Naive thymus-derived CD4-positive, alpha-beta T cell (primary cell): ENCODE measurements at places on chromosomes 12 and 14. TPM values are rescaled to one million over a fixed set of nuclear protein-coding genes. Genes with fewer than 3 reads are reported as not detected.

GRCh38 chr14:22691171-22691570 is 47.0 kb upstream of the OR6J1 start:
- H3K27me3 ChIP-seq, result no peaks in the 10 kb centered on the region
- no peak for DNase-seq
- no peaks in the 10 kb centered on the region for H3K36me3 ChIP-seq
- H3K4me3 ChIP-seq, result no peak overlapping the region

DNA sequence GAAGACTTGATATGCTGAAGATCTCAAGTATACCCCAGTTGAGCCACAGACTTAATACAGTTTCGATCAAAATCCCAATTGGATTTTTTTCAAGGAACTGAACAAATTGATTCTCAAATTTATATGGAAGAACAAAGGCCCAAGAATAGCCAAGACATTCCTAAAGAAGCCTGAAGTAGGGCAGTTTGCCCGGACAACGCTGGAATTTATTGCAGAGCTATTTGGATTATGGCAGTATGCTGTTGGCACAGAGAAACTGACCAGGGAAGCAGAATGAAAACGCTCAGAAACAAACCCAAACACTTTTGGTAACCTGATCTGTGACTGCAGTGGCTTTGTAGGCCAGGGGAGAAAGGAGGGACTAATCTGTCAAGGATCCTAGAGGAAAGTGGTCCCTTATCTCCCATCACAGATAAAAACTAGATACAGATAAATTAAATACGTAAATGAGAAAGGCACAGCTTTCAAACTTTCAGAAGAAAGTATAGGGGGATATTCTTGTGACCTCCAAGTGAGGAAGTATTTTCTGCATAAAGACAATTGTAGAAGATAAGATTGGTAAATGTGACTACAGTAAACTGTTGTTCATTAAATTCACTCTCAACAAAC is 35.9 kb upstream of the GSC start:
- H3K27ac ChIP-seq, result no peak overlapping the region
- no peaks in the 10 kb centered on the region for H3K4me1 ChIP-seq
- no peak for DNase-seq
- H3K27me3 ChIP-seq, result no peaks in the 10 kb centered on the region

GRCh38 chr12:62288328-62288727 is 28.1 kb downstream of the USP15 start:
- DNase-seq, result no peak
- peaks cover 13% of the 10 kb centered on the region for H3K4me1 ChIP-seq
- no peak overlapping the region for H3K4me3 ChIP-seq
- H3K36me3 ChIP-seq, result no peaks in the 10 kb centered on the region
- no peak overlapping the region for H3K27ac ChIP-seq
- no peaks in the 10 kb centered on the region for H3K27me3 ChIP-seq

- H3K4me3 ChIP-seq, result no peak overlapping the region
- H3K36me3 ChIP-seq, result no peaks in the 10 kb centered on the region
- no peaks in the 10 kb centered on the region for H3K27me3 ChIP-seq
- no peak overlapping the region for H3K27ac ChIP-seq
Measured at GRCh38 chr12:47850153-47851084, 30.7 kb upstream of the HDAC7 start.

- H3K4me3 ChIP-seq, result no peak overlapping the region
- DNase-seq, result no peak
- no peaks in the 10 kb centered on the region for H3K27me3 ChIP-seq
- H3K4me1 ChIP-seq, result peaks cover 26% of the 10 kb centered on the region
- no peaks in the 10 kb centered on the region for H3K36me3 ChIP-seq
- H3K27ac ChIP-seq, result no peak overlapping the region
Measured at GRCh38 chr14:35335388-35336092, 43.4 kb downstream of the PSMA6 start.

GRCh38 chr14:70822530-70823185 is 13.3 kb upstream of the MAP3K9 start:
- DNase-seq, result no peak
- no peaks in the 10 kb centered on the region for H3K4me1 ChIP-seq
- H3K36me3 ChIP-seq, result no peaks in the 10 kb centered on the region
- H3K27me3 ChIP-seq, result no peaks in the 10 kb centered on the region
- H3K4me3 ChIP-seq, result peak overlapping the region; percentile 64
- H3K27ac ChIP-seq, result peak overlapping the region; percentile 33

DNA sequence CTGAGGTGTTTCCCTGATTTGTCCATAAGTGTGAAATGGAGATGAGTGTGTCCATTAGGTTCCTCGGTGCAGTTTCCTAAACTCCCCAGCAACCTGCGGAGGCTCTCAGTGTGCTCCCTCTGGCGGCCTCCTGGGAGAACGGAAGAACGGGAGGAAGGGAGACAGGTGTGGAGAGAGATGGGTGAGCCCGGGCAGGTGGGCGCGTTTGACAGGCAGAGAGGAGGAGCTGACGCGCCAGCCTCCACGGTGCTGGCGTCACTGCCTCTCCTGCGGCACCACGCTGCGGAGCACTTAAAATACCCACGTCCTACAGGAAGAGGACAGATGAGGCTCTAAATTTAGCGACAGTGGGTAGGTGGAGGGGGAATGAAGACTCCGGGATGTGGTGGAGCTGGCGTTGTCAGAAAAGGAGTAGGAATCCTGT is 26.8 kb upstream of the PEX5 start:
- peaks cover 2% of the 10 kb centered on the region for H3K4me1 ChIP-seq
- peak; percentile 30 for DNase-seq
- H3K36me3 ChIP-seq, result no peaks in the 10 kb centered on the region
- H3K4me3 ChIP-seq, result peak overlapping the region; percentile 39

DNA sequence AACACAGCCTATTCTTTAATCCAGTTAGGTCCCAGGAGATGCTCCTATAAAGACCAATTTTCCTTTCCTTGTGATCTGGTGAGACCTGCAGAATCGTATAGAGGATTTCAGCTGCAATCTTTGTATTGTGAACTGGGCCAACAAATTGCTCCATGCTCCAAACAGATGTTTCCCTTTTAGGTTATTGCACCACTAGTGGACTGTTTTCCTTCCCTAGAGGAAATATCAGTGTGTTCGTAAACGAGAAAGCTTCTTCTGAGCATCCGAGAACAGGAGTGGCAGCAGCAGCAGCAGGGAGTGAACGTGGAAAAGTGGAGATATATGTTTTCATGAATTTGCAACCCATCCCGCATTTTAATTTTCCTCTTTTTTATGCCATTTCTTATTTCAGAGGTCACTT is 344.1 kb upstream of the PDE3A start:
- H3K27ac ChIP-seq, result no peak overlapping the region
- no peaks in the 10 kb centered on the region for H3K27me3 ChIP-seq
- no peak for DNase-seq
- no peaks in the 10 kb centered on the region for H3K36me3 ChIP-seq
- H3K4me3 ChIP-seq, result no peak overlapping the region
- no peaks in the 10 kb centered on the region for H3K4me1 ChIP-seq

DNA sequence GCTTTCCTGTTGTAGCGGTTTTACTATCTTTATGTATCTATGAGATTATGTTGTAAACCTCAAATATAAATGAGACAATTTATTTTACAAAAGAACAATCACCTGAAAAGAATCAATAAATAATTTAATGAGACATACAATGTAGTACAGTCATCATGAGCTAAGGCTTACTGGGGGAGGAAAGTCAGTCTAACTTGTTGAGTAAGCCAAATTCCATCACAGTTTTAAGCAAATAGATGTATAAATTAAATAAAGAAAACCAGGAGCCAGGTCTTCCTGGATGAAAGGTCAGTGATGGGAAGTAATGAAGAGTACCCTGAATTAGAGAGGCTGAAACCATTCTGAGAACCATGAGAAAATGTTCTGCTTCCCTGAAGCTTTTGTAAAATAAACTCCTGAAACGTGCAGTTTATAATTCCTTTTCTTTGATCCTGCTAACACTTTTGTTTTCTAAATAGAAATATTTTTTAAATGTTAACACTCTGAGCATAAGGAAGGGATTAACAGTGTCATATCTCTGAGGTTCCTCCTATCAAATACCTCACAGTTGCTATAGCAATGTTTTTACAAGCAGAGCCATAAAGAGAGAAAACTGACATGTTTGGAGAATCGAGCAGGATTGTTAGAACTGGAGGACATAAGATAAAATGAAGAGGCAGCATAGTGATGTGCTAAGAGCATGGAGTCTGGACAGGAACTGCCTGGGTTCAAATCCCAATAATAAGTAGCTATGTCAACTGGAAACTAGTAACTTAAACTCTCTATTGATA is 444.9 kb upstream of the FOXG1 start:
- no peak for DNase-seq
- no peaks in the 10 kb centered on the region for H3K36me3 ChIP-seq
- no peaks in the 10 kb centered on the region for H3K4me1 ChIP-seq
- no peak overlapping the region for H3K4me3 ChIP-seq
- no peaks in the 10 kb centered on the region for H3K27me3 ChIP-seq
- H3K27ac ChIP-seq, result no peak overlapping the region

DNA sequence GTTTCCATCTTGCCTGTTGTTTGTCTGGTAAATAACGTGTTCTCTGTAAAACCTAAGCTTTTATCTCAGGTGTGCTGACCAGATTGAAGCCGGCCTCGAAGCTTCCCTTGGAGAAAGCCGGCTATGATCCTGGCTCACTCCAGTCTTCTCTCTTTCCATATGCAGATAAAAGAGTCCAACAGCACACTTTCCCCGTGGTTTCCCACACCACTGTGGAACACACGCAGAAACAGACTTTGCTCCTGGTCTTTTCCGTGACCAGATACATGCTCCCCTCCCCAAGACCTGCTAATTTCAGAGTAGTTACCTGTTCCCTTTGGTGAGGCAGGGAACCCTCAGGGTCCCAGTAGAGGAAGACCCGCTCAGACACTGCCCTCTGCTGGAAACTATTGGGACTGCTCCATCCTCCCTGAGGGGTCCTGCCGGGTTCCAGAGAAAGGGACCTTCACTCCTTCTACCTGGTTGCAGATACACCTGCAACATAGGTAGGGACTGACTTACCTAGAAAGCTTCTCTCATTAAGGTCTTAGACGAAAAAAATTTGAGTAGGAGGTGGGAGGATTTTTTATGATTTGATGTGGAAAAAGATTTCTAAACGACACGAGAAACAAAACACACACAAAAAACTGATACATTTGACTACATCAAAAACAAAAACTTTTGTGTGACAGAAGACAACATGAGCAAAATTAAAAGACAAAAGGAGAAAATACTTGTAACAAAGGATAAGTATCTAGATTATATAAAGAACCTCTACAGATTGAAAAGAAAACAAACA is 415.4 kb upstream of the CCDC196 start:
- peak; percentile 72 for DNase-seq
- no peaks in the 10 kb centered on the region for H3K4me1 ChIP-seq
- no peak overlapping the region for H3K4me3 ChIP-seq
- H3K27me3 ChIP-seq, result no peaks in the 10 kb centered on the region
- no peak overlapping the region for H3K27ac ChIP-seq
- no peaks in the 10 kb centered on the region for H3K36me3 ChIP-seq

DNA sequence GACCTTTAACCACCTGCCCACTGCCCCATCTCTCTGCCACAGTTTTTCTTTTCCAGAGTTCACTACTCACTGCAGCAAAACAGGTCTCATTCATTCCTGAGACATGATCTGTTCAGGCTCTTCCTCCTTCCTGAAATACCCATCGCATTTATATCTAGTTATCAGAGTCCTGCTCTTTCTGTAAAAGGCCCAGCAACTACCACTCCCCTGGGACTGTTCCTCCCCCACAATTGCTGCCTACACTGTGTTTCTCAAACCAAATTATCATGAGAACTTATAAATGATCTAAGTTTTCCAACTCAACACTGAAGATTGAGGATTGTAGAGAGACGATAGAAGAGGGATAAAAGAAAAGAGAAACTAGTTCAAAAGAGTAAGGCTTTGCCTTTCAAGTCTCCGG is 40.8 kb upstream of the EPS8 start:
- no peak overlapping the region for H3K27ac ChIP-seq
- H3K36me3 ChIP-seq, result no peaks in the 10 kb centered on the region
- no peaks in the 10 kb centered on the region for H3K27me3 ChIP-seq

DNA sequence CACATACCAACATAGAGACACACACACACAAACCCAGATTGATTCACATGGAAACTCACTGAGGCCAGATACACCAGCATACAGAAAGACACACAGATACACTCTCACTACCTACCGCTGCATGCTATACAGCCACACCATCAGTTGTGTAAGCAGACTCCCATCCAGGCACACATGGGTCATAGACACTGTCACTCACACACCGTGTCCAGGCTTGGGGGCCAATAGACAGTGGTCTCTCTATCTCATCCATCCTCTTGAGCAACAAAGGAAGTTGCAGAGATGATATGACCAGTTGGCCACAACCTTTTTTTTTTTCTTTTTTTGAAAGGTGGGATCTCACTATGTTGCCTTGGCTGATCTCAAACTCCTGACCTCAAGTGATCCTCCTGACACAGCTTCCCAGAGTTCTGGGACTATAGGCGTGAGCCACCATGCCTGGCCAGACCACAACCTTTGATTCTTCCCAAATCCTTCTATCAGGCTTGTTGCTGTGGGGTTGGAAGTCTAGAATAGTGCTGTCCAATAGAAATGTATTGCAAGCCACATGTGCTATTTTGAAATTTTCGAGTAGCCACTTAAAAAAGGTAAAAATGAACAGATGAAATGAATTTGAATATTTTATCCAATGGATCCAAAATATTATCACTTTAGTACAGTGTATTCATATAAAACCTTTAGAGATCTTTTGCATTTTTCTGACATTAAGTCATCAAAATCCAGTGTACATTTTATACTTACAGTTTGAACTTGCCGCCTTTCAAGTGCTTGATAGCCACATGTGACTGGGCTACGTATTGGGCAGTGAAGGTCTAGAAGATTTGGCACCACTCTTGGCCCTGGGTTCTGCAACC is 7.4 kb downstream of the LRP1-AS start:
- H3K27me3 ChIP-seq, result no peaks in the 10 kb centered on the region
- H3K4me1 ChIP-seq, result no peaks in the 10 kb centered on the region
- no peaks in the 10 kb centered on the region for H3K36me3 ChIP-seq
- H3K4me3 ChIP-seq, result no peak overlapping the region

DNA sequence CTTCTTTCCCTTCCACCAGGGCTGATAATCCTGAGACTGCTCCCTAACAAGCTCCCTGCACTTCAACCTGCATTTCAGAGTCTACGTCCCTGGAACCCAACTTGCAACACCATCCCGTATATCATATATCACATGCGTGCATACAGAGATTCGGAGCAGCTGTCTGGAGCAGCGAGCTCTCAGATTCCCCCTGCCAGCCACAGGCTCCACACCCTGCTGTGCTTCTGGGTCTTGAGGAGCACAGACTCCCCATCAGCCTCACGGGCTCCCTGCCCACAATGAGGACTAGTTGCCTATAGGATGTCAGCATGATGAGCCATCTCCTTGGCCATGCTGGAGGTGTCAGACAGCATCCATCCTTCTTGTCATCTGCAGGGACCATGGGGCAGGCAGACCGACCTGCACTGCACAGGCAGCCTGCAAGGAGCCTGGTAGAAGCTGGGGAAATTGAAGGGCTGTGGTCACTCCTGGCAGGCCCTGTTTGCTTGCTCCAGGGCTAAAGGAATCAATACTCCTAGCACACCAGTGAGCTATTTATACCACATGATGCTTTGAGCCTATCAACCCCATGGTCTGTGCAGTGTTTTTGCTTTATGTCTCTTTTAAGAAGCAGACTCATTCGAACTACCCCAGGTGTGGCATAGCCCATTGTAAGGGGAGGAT is 19.6 kb upstream of the HDAC7 start:
- peaks cover under 1% of the 10 kb centered on the region for H3K4me1 ChIP-seq
- DNase-seq, result no peak

GRCh38 chr12:26940516-26941214 is 2.4 kb downstream of the FGFR1OP2 start:
- H3K27me3 ChIP-seq, result no peaks in the 10 kb centered on the region
- peaks cover 38% of the 10 kb centered on the region for H3K4me1 ChIP-seq
- DNase-seq, result no peak
- H3K27ac ChIP-seq, result peak overlapping the region; percentile 94
- H3K36me3 ChIP-seq, result no peaks in the 10 kb centered on the region

Gene PFKM
- 5.1 TPM for polyA plus RNA-seq

Gene STXBP6
- polyA plus RNA-seq, result not detected

Gene ARHGAP9
- polyA plus RNA-seq, result 198 TPM

Gene PA2G4
- polyA plus RNA-seq, result 216 TPM
